ENCODE measurements at places on chromosomes 12 and 14. TPM values are rescaled to one million over a fixed set of nuclear protein-coding genes. Genes with fewer than 3 reads are reported as not detected.

FBXW8 gene
- total RNA-seq = 7.0 TPM

GRCh38 chr14:64703395-64704142, 655 bp upstream of the PLEKHG3 start:
- no peak for DNase-seq

KRT72 gene
- not detected for total RNA-seq

GRCh38 chr12:96107236-96107635, 71.8 kb upstream of the LTA4H start:
- no peak for DNase-seq

GRCh38 chr14:74913393-74913910, 9.6 kb downstream of the RPS6KL1 start:
- no peak for DNase-seq

DNA sequence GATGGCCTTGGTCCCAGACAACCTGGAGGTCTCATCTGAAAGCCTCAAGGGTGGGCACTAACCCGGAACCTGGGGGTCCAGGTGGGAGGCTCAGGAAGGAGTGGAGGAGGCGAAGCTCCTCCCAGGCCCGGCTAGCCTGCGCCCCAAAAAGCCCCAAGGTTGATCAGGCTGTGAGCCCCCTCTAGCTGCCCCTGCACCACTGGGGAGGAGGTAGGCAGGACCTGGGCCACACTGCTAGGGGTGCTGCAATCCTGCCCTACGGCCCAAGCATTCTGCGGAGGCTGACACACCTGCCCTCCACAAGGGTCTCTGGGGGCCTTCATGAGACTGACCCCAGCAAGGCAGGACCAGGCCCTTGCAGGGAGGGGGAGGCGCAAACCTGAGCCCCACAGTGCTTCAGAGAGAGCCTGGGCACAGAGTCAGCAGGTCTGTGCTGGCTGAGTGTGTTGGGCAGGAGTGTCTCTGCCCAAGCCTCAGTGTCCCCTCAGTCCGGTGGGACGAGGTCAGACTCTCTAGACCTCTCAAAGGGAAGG, 51.9 kb downstream of the CCDC85C start:
- DNase-seq = no peak

- no peak for DNase-seq
Measured at GRCh38 chr12:115208098-115208497, 524.1 kb upstream of the TBX3 start.

Data from heart left ventricle (tissue), 16 donors.